Mucosa of gallbladder (tissue), 1 donor: ENCODE measurements at places on chromosomes 4 and X. TPM values are rescaled to one million over a fixed set of nuclear protein-coding genes. Genes with fewer than 3 reads are reported as not detected.

DNA sequence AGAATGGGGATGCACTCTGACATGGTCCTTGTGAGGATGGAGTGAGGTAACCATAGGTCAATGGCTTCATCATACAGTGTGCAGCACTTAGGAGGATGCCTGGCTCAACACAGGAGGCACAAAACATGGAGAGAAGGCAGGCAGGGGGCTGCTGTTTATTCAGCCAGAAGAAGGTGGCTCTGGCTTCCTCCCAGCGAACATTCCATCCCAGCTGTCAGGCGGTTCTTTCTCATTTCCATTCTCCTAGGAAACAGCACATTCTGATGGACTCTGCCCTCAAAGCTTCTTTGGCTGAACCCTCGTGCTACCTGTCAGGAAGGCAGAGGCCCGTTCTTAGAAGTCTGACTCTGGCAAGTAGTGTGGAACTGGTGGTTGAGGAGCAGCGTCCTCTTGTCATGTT, 18.6 kb downstream of the STK32B start:
- peak; percentile 51 for DNase-seq

Gene ARSD
- total RNA-seq: 82.5 TPM

Gene SLC6A14
- total RNA-seq: 0.12 TPM

DNA sequence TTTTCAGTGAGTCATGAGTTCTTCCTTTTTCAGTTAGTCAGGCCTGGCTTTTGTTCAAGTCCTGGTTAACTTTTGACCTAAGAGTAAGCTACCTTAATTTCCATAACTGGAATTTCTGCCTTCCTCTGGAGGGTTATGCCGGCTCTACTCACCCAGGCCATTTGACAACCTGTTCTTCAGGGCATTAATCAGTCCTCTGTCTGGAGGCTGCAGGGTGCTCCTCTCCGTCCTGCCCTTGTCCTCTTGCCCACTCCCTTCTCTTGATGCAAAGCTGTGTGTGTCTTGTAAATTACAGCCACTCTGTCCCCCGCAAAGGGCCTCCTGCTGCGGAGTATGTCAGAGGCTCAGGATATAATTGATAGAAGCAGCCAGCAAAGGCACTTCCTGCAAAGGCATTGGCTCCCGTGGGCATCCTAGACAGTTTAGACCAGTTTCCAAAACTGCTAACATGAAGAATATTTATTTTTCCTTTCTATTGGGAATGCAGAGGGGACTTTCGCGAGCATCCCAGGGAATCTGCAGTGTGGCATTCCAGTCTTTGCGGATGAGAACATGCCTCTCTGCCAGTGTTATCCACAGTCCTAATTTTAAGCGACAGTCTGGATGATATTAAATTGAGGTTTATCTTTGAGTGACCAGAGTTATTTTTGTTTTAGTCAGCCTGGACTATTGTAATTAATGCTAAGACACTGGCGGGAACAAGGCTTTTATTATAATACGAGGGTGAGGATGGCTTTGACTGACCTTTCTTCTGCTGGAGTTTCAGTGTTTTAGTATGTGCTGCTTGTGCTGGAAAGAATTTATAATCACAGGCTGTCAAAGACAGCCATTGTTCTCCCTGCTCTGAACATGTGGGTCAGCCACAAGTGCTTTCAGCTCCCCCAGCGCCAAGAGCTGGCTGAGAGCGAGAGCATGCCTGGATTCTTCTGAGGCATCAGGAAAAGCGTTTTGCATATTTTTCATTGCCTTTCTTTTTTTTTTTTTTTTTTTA, 74.2 kb downstream of the LIMCH1 start:
- peak; percentile 70 for DNase-seq

DNA sequence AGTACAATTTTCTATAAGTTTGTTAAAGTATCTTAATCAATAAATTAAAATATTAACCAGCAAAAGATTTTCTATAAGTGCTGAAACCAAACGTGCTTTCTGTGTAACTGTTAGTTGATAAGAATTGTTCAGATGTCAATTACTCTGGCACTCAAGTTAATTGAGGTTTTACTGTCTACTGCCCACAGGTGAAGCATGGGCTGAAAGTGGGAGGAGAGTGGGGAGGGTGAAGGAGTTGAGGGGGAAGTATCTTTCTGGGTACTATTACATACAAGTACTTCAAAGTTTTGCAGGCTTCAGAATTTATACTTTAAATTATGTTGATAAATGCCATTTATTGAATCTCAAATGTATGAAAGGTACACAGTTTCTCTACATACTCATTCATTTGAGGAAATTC, 19.1 kb upstream of the CXCL3 start:
- DNase-seq: no peak

DNA sequence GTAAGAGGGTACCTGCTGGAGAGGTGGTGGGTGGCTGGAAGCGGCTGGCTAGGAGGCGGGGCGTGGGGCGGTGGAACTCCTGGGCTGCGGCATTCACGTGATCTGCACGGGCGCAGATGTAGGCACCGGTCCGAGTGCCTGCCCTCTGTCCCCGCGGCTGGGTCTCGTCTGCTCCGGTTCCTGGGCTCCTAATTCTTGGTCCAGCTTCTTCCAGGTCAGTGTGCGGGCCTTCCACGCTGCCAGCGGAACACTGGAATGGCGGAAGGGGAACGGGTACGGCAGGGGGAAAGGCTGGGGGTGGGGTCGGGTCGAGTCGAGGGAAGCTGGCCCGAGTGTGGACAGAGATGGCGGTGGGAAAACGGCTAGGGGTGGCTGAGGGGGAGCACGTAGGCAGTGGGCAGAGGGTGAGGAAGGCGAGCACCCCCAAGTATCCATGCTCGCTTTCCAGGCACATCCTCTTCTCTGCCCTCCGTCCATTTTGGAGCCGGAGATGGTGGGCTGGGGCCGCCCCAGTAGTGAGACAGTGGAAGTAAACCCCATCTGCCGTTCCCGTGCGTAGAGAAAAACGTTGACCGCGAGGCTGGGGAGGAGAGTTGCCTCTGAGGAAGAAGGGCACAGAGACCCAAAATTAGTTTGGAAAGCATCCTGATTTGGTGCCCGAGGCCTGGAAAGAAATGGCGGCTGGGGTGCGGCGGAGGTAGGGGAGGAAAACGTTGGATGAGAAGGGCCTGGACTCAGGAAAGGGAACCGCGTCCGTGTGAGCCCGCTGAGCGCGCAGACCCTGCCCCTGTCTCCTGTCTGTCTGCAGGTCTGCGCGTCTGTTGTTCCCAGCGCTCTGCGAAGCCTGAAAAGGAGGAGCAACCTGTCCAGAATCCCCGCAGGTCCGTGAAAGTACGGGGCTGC, at the start of gene TCEAL4:
Gene TCEAL4, plus strand, starts transcription at position 105 of the 903 bp plus-strand sequence. CDS start 1,161 bp downstream, outside the sequence.
- peak; percentile 57 for DNase-seq
